Stimulated activated CD4-positive, alpha-beta T cell treated with anti-CD3 and anti-CD28 coated beads, Interleukin-1b, Interleukin-23, amount 100 ng/mL, for 4 hours (primary cell): ENCODE measurements at places on chromosomes 1 and 21.

DNA sequence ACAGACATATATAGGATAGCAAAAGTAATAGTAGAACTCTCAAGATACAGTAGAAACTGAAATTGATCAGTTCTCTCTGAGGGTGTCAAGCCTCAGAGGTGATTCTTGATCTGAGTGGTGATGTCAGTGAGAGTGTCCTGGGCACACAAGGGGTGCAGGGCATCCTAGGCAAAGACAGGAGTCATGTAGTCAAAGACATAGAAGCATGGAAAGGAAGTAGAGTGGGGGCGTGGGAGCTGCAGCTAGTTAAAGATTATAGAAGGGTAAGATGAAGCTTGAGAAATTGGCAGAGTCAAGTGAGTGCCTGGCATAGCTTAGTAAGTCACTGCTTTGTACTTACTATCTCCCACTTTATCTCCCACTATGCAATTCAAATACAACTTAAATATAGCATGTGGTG, 22.8 kb downstream of the CDC7 start:
- no peak for DNase-seq

- DNase-seq: no peak
Observed at GRCh38 chr1:47351305-47351704, 17.7 kb downstream of the CMPK1 start.

GRCh38 chr21:45557616-45558043, 15.4 kb upstream of the SLC19A1 start:
- no peak for DNase-seq

DNA sequence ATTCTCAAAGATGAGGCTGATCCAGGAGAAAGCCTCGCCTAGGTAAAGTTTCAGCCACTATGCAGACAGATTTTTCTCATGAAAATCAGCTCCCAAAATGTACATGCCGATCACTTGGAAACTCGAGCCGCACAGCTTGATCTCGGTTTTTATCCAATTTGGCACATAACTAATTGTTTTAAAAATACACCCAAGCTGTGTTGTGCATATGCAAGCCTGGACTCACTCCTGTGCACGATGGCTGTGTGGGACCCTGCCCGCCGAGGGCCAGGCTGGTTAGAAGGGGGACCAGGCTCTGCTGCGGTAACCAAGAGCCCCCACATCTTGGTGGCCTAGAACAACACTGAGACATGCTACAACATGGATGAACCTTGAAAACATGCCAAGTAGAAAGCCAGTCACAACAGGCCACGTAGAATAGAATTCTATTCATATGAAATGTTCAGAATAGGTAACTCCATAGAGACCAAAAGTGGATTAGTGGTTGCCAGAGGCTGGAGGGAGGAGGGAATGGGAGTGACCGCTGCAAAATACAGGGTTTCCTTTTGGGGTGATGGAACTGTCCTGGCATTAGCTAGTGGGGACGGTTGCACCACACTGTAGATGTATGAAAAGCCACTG, 16.1 kb upstream of the LDLRAP1 start:
- no peak for DNase-seq

GRCh38 chr21:42319376-42319775, 4.2 kb upstream of the TFF3 start:
- no peak for DNase-seq

DNA sequence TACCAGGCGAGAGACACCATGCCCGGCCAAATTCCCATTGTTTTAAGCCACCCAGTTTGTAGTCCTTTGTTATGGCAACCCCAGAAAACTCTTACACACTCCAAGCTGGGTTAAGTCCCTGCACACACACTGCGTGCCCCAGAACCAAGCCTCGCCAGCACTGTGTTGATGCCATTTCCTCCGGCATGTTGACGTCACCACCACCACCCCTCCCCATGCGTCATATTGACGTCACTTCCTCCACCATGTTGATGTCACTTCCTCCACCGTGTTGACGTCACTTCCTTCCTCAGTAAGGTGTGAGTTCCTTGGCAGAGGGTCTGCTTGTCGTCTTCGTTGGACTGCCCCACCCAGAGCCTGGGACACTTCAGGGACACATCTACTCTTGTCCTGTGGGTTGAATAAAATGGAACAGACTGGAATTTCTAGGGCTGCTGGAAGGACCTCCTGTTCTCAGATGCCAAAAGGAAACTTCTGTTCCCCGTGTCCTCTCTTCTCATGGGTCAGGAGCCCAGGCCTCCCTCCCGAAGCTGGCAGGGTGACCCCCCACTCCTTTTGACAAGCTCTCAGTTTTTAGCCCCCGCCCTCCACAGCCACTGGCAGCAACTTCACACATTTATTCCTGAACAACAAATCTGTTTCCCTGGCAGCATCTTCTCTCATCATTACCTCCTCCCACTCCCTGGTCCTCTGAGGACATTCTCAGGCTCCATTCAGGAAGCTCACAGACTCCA, 643.3 kb downstream of the NPHP4 start:
- DNase-seq: no peak

- no peak for DNase-seq
Observed at GRCh38 chr1:47226121-47226838, 5.7 kb downstream of the TAL1 start.

DNA sequence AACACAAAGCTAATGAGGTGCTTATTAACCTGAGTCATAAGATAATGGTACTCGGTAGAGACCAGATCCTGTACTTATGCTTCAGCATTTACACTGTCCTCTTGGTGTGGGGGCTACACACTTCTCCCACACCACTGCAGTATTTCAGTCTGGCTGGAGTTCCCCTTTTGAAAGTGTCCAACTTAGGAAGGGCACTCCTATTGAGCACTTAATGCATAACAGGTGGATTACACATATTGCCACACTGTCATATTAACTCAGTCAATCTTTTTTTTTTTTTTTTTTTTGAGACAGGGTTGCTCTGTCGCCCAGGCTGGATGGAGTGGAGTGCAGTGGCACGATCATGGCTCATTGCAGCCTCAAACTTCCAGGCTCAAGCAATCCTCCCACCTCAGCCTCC, 1.5 kb downstream of the GPATCH4 start:
- no peak for DNase-seq

DNA sequence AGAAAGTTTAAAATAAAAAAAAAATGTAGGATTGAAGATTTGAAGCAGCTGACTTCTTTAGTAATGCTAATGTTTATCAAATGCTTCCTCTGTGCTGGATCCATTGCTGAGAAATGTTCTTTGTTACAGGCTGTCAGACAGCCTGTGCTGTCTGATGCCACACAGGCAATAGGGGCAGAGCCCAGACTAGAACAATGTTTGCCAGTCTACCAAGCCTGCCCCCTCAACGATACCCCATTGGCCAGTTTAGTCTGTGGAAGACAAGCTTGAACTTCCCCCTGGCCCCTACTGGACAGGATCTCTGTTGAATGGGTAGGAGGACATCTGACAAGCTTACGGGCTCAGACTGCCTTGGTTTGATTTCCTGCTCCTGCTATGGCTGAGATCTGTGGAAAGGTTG, 79.4 kb downstream of the PAPPA2 start:
- no peak for DNase-seq

DNA sequence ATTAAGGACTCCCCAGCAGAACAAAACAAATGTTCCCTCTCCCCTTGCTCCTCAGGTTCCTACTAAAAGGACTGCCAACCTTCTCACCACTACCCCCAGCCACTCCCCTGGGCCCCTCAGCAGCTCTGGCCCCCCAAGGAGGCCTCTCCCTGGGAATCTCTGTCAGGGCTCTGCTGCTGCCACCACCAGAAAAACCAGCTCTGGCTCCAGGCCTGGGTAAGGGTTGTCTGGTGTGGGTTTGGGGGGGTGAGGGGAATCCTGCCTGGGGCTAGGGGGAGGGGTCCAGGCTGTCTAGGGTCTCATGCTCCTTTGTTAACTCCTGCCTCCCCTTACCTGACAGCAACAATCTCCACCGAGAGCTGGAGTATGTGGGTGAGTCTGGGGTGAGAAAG, 4.8 kb downstream of the NECTIN4 start:
- no peak for DNase-seq

DNA sequence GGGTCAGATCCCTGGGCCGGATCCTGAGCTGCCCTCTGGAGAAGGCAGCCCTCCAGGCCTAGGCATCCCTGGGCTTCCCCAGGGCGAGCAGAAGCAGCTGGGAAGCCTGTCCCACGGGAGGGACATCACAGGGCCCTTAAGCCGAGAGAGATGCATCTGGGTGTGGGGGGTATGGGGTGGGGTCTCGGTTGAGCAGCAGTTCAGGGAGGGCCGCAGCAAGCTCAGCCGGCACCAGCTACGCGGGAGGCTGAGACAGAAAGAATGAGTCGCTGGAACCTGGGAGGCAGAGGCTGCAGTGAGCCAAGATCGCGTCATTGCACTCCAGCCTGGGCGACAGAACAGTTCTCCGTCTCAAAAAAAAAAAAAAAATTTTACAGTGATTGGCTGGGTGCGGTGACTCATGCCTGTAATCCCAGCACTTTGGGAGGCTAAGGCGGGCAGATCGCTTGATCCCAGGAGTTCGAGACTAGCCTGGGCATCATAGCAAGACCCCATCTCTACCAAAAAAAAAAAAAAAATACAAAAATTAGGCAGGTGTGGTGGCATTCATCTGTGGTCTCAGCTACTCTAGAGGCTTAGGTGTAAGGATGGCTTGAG, 37.7 kb downstream of the RRP1 start:
- DNase-seq: no peak

GRCh38 chr1:79259390-79260336, 253.1 kb upstream of the ADGRL4 start:
- no peak for DNase-seq

GRCh38 chr1:91604632-91605031, 104.0 kb downstream of the CDC7 start:
- DNase-seq: no peak

GRCh38 chr1:27981145-27981544, 21.4 kb downstream of the XKR8 start:
- no peak for DNase-seq

- DNase-seq: no peak
Observed at GRCh38 chr1:51567653-51568052, 48.6 kb upstream of the EPS15 start.

DNA sequence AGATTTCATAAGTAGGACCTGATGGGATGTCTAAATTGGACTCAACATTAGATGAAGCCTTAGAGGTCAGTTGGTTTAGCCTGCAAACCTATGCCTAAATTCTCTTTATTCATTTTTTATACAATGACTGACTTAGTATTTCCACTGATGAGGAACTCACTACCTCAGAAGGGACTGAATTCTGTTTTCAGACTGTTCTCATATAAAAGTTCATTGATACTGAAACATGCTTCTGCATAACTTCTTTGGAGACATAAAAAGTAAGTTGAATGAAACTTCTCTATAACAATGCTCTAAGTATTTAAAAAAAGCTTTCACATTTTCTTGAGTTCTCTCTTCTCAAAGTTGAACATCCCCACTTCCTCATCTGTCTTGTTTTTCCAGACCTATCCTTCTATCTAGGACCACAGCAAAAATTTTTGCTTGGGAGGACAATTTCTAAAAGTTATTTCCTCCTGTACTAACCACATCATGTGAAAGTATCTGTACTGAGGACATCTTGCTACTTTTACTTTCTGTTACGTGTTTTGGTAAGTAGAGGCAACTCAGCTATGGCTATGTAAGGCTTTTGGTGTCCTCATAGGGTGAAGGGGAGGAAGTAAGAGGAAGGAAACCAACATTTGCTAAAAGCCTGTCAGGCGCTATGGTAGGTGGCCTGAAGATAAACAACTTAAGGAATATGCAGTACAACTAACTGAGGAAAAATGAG, 64.1 kb downstream of the USP24 start:
- no peak for DNase-seq

DNA sequence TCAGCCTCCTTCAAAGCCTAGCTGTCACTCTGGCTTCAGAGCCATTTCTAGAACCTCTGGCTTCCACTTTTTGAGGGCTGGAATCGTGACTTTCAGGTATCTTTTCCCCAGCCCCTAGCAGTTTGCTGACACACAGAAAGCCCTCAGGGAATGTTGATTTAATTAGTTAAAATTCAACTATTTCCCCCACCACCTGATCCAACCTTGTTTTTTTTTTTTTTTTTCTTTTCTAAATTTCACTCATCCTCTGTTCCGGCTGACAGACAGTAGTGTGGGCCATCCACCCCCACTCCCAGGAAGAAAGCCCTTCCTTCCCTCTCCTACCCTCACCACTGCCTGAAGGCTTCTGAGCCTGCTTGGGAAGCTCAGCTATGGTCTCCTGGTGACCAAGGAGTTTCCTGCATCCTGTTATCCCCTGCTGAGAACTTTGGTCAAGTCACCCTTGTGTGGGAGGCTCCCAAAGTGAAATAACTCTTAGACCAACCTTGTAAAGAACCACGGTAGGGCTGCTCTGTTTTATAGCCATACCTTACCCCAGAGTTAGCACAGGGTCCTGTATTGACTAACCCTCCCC, 29.4 kb downstream of the KCNJ6 start:
- DNase-seq: no peak

GRCh38 chr1:240666568-240667198, 54.7 kb upstream of the GREM2 start:
- no peak for DNase-seq

DNA sequence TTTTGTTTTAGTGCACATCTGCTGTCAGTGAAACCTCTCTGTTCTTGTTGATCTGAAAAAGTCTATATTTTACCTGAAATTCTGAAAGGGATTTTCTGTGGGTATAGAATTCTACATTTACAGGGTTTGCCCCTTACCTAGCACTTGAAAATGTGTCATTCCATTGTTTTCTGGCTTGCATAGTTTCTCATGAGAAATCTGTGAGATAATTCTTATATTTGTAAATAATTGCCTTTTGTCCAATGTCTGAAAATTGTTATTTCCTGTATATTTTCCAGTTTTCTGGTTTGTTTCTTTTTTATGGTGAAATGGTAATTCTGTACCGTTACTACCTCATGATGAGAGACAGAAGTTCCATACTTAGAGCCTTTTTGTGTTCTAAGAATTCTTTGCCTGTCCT, 11.8 kb upstream of the SCAF4 start:
- no peak for DNase-seq

- DNase-seq: no peak
Observed at GRCh38 chr1:67393240-67393639, 37.0 kb downstream of the SERBP1 start.

GRCh38 chr1:203327684-203328457, 22.6 kb downstream of the BTG2 start:
- no peak for DNase-seq

GRCh38 chr1:48558366-48558765, 86.4 kb upstream of the SPATA6 start:
- DNase-seq: no peak

DNA sequence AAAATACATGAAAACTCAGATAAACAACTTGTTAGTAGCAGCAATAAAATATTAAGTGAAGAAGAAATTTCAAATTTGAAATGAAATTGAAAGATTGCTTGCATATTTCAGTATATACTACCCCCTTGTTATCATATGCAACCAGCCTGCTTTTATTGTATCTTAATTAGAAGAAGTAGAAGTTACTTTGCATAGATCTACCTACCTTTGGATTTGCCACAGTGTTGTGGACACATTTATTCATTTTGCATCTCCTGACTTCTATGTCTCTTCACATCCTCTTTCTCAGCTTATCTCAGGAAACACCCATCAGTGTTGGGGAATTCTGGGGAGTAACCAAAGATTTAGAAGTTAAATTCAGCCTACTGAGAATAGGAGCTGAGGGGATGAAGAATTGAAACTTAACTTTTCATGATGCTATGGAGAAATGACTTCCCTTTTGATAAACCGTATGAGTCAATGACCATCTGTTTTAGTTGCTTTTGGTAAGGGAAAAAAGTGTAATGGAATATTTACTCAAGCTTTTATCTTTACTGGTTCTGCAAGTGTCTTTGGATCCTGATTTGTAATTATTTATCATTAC, 96.9 kb downstream of the RGL1 start:
- no peak for DNase-seq

- DNase-seq: no peak
Observed at GRCh38 chr1:94981575-94981973, 54.7 kb upstream of the CNN3 start.

GRCh38 chr21:41000838-41001237, 153.9 kb upstream of the DSCAM start:
- no peak for DNase-seq

GRCh38 chr1:153957744-153958110, 685 bp downstream of the CRTC2 start:
- DNase-seq: no peak
